ENCODE measurements at places on chromosomes 16 and 17.

DNA sequence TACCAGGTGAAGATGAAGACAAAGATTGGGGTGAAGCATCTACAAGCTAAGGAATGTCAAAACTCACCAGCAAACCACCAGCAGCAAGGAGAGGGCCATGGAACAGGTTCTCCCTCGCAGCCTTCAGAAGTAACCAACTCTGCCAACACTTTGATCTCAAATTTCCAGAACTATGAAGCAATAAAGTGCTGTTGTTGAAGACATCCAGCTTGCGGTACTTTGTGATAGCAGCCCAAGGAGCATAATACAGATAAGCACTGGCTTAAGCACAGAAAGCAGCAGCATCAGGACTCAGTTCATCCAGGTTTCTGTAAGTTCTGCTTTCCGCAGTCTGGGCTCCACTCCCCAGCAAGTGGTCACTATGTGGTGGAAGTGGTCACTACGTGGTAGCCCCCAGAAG lies 16.0 kb upstream of the CDRT4 start:
- DNase-seq, result no peak

- no peak for DNase-seq
Observed at GRCh38 chr17:57365420-57365819, 109.1 kb downstream of the MSI2 start.

DNA sequence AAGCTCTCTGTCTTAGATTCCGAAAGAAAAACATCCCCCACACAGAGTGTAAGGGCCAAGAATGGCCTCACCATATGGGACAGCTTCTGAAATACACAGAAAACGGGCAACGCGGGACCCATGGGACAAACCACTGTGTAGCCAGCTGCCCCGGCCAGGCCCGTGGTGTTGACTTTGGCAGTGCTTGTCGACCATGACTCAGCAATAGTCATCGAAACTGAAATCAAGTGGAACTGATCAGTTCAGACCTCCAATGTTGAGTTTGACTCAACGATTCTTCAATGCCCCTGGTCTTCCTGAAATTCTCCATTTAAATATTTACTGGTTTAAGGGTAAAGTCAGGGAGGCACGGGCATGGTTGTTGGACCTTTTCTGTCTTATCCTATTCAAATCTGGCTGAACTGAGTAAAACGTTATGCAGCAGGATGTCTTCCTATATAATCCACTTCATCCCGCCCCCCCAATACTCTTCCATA lies 27.5 kb downstream of the ZFHX3 start:
- peak; percentile 62 for DNase-seq

DNA sequence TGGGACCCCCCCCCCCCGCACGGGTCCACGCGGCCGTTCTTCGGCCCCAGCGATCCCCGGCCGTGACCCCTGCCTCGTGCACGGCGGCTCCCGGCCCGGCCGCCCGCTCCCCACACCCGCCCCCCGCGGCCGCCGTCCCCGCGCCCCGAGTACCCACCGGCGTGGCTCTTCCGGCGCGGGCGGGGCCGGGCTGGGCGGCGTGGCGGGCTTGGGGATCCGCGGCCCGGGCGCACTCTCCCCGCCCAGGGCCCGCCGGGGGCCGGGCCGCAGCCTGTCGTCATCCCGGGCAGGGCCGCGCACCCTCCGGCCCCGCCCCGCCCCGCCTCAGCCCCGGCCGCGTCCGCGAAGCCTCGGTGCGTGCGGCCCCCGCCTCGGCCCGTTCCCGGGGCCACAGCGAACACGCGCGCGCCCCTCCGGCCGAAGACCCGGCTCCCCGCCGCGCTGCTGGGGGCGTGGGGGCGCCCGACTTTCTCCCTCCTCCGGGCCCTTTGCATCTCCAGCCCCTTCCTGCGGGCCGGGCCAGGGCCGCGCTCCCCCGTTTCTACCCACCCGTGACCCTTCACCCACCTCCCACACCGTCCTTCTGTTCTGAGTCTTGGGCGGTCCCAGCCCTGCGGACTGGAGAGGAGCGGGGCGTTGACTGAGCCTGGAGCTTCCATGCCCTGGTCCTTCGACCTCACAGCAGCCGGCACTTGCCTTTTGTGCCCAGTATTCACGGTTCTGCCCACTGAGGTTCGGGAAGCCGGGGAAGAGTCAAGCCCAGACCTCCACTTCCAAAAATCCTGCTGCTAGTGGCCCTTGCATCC lies 840 bp downstream of the MYO1C start:
- DNase-seq, result peak; percentile 88

- no peak for DNase-seq
Observed at GRCh38 chr16:64977206-64977920, 144.5 kb downstream of the CDH11 start.

- no peak for DNase-seq
Observed at GRCh38 chr17:46202424-46202823, 9.2 kb upstream of the KANSL1 start.

- no peak for DNase-seq
Observed at GRCh38 chr16:30567991-30568638, 3.4 kb downstream of the ZNF688 start.

DNA sequence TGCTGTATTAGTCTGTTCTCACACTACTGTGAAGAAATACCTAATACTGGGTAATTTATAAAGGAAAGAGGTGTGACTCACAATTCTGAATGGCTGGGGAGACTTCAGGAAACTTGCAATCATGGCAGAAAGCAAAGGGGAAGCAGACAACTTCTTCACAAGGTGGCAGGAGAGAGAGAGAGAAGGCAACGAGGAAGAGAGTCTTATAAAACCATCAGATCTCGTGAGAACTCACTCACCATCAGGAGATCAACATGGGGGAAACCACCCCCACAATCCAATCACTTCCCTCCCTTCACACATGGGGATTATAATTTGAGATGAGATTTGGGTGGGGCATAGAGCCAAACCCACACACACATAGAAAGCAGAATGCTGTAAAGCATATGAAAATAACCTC lies 896.2 kb downstream of the CDH11 start:
- no peak for DNase-seq

GRCh38 chr16:4651827-4652226 lies 27.2 kb downstream of the MGRN1 start:
- DNase-seq, result no peak

DNA sequence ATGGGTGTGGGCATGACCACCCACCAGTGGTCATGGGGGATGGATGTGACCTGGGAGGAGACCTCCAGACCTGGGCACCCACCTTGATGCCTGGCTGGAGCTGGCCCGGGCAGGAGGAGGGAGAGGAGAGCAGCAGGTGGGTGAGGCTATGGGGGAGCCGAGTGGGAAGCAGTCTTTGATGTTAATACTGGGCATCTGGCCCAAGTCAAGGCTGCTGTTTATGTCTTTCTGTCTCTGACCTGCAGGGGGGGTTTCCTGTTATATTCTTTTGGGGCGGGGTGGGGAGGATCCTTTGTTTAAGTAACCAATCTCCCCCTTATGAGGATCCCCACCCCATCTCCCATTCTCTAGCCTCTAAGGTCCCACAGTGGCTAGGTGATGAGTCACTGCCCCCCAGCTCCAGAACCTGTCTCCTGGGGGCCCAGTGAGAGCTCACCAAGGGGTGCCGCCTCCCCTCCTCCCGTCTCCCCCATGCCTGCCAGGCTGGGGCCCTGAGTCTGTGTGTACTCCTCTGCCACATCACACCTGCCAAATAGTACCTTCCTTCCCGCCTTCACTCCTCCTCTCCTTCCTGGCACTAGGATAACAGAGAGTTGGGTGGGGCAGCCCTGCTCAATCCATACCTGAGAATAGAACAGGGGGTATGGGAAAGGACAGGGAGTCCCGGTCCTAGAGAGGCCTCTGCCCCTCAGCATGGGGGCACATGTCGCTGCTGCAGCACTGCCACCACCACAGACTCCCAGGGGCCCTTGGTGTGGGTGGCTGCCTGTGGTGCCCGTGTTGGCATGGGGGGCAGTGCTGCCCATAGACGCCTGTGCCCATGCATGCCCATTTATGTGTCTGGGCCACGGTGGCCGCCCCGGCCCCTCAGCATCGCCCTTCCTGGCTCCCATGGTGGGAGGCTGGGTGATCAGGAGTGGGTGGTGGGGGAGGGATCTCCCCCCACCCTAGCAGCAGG lies 7.3 kb downstream of the THRA start:
- DNase-seq, result no peak

DNA sequence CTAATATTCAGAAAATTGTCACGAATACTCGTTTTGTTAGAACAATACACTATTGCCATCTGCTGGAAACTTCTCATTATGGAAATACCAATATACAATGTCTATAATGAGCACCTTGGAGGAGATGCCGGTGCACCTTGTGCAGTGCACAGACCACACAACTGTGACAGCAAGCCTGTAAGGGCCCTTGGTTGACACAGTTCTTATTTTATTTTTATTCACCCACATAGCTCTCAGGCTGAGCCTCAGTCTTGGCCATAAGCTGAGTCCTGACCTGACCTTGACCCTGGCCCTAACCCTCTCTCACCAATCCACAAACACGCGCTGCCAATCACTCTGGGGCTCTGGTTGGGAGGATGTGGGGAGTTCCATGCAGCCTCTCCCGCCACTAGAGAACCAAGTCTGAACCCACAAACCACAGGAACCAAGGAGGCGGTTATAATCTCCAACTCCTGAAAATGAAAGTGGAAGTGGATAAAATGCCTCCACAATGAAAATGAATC lies 7.6 kb downstream of the AIPL1 start:
- DNase-seq, result no peak

DNA sequence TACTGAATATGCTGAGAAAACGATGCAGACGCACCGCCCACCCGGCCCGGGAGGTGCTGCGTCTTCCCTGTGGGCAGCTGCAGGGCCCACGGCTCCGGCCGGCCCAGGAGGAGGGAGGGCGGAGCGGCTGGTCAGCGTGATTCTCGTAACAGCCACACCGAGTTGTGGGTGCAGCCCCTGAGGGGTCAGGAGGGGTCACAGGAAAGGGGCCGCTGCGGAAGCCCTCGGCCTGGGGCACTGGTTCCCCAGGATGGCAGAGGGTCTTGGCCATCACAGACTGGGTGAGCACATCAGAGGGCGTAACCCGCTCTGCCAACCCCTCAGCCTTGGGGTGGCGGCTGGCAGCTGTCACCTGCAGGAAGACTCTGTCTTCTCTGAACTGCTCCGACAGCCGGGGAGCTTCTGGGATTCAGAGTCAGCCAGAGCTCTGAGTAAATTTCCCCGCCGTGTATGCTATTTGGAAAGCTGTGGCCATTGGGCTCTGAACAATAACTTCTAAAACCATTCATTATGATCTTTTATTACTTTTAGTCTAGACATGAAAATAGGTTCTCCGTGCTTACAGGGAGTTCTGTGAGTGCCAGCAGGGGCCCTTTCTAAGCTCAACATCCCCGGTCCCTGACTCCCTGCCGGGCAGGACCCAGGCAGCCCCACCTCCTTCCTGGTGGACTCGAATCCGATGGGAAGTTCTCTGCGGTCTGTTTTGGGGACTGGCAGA lies 87.4 kb upstream of the CHMP6 start:
- no peak for DNase-seq

- DNase-seq, result no peak
Observed at GRCh38 chr17:29633886-29634285, 11.2 kb upstream of the CORO6 start.

- no peak for DNase-seq
Observed at GRCh38 chr16:88939245-88939971, 37.6 kb downstream of the CBFA2T3 start.

DNA sequence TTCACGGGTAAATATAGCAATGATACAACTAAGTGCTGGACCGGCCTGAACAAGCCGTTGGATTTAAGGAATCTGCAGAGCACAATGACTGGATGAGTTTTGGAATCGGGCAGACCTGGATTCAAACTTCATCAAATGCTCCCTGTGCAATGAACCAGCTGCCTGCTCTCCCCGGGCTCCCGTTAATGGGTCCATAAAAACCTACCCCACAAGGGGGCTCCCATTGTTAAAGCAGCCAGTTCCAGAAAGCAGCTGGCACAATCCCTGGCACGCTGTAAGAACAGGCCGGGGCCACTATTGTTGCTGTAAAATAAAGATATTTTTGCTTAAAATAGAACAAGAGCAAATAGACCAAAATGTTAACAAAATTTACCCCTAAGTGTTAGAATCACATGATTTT lies 131.9 kb downstream of the C16orf95 start:
- DNase-seq, result no peak

GRCh38 chr17:33506889-33507650 lies 214.0 kb upstream of the ASIC2 start:
- DNase-seq, result no peak

DNA sequence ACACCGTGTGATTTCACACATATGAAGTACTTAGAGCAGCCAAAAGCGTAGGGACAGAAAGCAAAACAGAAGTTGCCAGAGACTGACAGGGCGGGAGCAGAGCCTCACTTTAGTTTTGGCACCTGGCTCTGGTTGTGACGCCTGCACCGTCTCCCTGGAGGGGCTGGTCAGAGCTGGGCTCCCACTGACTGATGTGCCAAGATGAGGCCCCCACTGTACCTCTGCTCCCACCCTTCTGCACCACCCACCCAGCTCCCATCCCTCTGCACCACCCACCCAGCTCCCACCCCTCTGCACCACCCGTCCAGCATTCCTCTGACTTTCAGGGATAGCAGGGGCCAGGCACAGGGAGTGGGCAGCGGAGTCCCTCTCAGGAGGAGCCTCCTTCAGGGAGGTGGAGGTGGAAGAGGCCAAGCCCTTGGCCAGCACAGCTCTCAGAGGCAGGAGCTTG lies 3.2 kb upstream of the PRSS21 start:
- peak; percentile 46 for DNase-seq

GRCh38 chr16:85613604-85614337 lies 649 bp downstream of the GSE1 start:
- peak; percentile 83 for DNase-seq

DNA sequence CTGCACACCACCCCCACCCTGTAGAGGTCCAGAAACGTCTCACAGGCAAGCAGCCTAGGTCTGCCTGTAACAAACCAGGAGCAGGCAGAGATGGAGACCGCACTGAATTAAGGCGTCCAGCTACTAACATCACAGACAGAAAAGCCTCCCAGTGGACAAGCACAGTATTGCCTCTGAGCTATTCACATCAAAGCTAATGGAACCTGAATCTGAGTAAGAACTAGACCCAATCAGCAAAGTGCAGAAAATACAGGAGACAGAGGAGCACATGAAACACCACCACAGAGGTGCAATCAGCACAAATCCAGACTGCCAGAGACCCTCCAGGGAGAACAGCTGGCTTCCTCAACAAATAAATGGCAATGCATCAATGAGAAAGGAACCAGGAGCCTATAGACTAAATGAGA lies 22.2 kb upstream of the PEMT start:
- DNase-seq, result no peak

GRCh38 chr16:50651835-50652438 lies 29.2 kb downstream of the SNX20 start:
- no peak for DNase-seq

GRCh38 chr17:34981538-34982241 lies 1.4 kb downstream of the LIG3 start:
- no peak for DNase-seq

DNA sequence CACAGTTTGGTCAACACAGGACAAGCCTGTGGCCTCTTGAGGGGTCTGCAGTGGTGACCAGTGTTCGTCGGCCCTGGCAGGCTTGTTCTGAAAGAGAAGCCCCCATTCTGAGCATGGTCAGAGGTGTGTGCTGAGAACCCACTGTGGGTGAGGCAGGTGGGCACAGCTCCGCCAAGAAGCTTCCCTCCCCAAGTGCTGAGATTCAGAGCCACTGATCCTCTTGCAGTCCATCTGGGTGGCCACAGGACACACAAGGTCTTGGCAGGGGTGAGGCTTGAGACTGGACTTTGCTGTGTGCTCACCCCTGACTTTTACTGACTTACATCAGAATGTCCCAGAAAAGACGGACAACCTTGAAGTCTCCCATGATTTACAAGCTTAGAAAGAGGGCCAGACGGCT lies 18.7 kb downstream of the MPRIP start:
- peak; percentile 37 for DNase-seq
